Metanephros (tissue), 2 donors: ENCODE measurements at places on chromosomes 1 and 21. TPM values are rescaled to one million over a fixed set of nuclear protein-coding genes. Genes with fewer than 3 reads are reported as not detected.

The TMEM125 gene
- total RNA-seq = 9.1 TPM

The HEATR1 gene
- total RNA-seq = 33.2 TPM

The SLC19A2 gene
- 26.4 TPM for total RNA-seq

The CCDC181 gene
- 1.5 TPM for total RNA-seq

The SH2D1B gene
- total RNA-seq = 0.35 TPM

The CDCA8 gene
- 5.4 TPM for total RNA-seq

The ANGPTL3 gene
- total RNA-seq = 1.2 TPM

The AGMAT gene
- total RNA-seq = 20.6 TPM

The LDLRAD2 gene
- total RNA-seq = 0.23 TPM

The ESRRG gene
- 57.9 TPM for total RNA-seq

The FAM110D gene
- total RNA-seq = 1.5 TPM

The AGRN gene
- 246 TPM for total RNA-seq

The WDR64 gene
- total RNA-seq = not detected

The ZNF593OS gene
- not detected for total RNA-seq

The TCHH gene
- total RNA-seq = 0.06 TPM

The OR2T27 gene
- total RNA-seq = not detected

The LRRC39 gene
- total RNA-seq = 30.3 TPM

The CD34 gene
- 43.6 TPM for total RNA-seq

The TSACC gene
- not detected for total RNA-seq

The ST6GALNAC3 gene
- total RNA-seq = 49.0 TPM

The DMRTA2 gene
- not detected for total RNA-seq

The EPS8L3 gene
- total RNA-seq = 0.41 TPM

The STX12 gene
- total RNA-seq = 38.9 TPM
